ENCODE measurements at places on chromosomes 6 and 20.

GRCh38 chr6:108902382-108902792 is 54.2 kb downstream of the ARMC2 start:
- DNase-seq: no peak

DNA sequence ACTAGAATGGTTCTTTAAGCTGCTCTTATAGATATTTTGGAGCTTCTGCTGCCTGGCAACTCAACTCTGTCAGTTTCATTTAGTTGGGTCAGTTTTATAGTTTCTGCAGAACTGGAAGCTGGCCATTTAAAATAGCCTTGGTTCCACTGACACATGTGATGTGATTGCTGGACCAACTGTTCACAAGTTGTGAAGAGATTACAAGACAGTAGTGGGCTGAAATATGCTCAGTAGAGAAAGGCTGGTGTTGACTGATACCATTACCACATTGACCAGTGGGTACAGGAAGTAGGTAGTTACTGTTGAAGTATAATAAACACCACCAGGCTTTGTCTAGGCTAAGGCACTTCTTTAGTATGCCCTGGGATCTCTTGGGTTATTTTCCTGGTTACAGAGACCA is 39.0 kb downstream of the BCKDHB start:
- no peak for DNase-seq

DNA sequence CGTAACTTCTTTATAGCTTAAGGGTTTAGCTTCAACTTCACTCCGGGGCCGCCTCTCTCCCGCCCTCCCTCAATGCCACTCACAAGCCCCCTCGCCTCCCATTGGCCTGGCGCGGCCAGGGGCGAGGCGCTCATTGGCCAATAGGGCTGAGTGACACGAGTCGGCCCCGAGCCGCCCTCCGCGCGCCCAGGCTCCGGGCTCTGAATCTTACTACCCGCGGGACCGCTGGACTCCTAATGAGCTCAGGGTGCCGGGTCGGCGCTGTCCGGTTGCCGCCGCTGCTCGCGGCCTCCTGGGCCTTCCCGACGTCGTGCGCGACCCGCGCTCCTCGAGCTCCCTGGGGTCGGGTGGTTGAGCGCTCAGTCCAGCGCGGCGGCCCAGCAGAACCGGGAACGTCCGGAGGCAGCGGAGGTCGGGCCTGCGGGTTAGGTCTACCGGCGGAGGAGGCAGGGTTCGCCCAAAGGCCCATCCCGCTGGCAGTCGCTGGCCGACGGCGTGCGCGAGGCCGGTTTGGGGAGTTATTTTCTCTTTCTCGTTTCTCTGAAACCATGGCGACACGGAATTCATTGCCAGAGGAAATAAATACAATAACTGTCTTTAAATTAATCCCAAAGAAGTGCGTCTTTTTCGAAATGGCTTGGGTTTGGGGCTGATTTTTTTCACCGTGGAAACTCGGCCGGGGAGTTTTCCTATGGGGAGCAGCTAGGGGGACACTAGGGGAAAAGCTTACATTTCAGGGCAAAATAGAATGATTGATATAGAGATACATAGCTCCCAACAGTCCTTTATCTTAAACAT is at the start of gene SIM1:
Gene SIM1 (minus strand): TSS at position 19 of the 798 bp plus-strand sequence. CDS start 1,453 bp downstream, outside the sequence.
- DNase-seq: no peak

DNA sequence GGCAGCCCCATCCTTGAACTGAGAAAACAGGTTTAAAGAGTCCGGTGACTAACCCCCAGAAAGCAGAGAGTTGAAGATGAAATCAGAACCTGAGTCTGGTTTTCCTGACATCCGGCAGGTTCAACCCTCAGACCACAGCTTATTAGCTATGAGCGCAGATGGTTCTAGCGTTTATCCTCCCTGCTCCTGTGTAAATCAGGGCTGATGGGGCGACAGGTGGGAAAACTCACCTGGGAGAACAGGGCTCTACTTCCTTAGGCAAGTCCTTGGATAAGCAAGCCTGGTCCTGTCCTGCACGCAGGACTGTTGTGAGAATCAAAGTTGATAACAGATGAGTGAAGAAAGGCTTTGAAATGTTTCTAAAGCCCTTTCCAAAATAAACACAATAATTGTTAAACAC is 31.4 kb downstream of the GHRH start:
- no peak for DNase-seq

DNA sequence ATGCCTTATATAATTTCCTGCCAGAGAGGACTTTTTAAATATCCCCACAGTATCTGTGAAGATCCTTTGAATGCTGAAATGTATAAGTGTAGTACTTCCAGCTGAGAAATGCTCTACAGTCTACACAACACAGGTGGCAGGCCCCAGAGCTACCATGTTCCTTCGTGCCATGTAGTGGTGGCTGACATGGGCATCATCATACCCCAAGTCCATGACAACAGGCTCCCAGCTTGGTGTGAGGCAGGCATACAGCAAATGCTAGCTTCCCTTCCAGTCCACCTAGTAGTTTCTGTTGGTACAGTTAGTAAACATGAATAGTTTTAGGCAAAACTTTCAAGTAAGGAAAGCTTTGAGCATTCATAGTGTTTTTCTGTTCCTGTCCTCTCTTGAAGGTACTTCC is 61.2 kb upstream of the EMILIN3 start:
- DNase-seq: no peak

- no peak for DNase-seq
Observed at GRCh38 chr20:20188647-20189046, 136.3 kb downstream of the CFAP61 start.

DNA sequence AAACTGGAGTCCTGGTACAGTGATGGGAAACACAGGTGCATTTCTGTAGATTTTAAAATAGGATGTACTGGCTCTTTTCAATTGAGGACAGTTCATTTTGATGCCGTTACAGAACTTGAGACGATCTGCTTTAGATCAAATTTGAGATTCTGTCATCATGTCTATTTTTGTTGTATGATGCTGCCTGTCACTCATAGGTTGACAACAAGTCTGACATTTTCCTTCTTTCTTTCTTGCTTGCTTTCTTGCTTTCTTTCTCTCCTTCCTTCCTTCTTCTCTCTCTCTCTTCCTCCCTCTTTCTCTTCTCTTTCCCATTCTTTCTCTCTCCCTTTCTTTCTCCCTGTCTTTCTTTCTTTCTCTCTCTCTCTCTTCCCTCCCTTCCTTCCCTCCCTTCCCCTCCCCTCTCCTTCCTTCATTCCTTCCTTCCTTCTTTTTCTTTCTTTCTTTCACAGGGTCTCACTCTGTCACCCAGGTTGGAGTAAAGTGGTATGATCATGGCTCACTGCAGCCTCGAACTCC is 152.6 kb upstream of the SGK1 start:
- no peak for DNase-seq

- no peak for DNase-seq
Observed at GRCh38 chr6:21856844-21857243, 263.3 kb downstream of the SOX4 start.

- no peak for DNase-seq
Observed at GRCh38 chr20:47438464-47439381, 63.0 kb upstream of the NCOA3 start.

DNA sequence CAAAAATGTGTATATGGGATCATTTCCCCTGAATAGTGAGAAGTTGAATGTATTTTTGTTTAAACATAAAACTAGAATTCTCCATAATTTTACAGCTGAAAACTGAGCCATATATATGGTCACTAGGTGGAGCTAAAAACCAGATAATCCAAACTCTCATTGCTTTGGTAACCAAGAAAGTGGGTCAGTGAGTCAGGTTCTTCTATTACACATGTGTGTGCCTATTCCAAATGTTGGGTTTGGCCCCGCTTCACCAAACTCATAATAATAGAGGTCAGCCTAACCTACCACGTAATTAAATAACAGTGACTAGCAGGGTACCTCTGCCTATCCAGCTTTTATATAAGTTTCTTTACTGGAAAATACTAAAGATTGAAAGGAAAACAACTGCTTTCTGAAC is 19.3 kb upstream of the RNGTT start:
- no peak for DNase-seq

GRCh38 chr20:8726460-8726859 is 342.4 kb upstream of the PLCB4 start:
- DNase-seq: no peak

DNA sequence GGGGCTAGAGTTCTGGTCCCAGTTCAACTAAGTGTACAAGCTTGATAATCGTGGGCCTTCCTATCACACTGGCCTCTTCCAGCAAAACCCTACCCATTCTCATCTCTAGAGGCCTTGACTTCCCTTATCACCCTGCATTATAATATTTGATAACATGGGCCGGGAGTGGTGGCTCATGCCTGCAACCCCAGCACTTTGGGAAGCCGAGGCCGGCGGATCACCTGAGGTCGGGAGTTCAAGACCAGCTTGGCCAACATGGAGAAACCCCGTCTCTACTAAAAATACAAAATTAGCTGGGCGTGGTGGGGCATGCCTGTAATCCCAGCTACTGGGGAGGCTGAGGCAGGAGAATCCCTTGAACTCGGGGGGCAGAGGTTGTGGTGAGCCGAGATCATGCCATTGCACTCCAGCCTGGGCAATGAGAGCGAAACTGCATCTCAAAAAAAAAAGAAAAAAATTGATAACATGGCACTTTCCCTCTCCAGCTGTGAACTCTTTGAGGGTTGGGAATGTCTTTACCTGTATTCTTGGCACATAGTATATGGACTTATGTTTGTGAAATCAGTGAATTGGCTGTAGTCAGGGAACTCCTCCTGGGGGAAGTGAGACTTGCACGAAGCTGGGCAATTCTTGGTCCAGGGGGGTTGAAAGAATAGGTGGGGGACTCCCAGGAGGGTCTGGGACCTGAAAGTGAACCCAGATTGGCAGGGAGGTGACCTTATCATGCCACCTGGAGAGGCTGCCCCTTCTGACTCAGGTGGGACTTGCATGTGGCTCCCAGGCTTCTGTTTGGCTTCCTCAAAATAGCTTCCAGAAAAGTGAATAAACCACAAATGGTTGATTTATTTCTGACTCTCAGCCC is 915 bp upstream of the C6orf47 start:
- DNase-seq: no peak

GRCh38 chr6:93721386-93722048 is 302.2 kb upstream of the EPHA7 start:
- no peak for DNase-seq

GRCh38 chr6:155782739-155783459 is 327.3 kb upstream of the NOX3 start:
- DNase-seq: no peak

DNA sequence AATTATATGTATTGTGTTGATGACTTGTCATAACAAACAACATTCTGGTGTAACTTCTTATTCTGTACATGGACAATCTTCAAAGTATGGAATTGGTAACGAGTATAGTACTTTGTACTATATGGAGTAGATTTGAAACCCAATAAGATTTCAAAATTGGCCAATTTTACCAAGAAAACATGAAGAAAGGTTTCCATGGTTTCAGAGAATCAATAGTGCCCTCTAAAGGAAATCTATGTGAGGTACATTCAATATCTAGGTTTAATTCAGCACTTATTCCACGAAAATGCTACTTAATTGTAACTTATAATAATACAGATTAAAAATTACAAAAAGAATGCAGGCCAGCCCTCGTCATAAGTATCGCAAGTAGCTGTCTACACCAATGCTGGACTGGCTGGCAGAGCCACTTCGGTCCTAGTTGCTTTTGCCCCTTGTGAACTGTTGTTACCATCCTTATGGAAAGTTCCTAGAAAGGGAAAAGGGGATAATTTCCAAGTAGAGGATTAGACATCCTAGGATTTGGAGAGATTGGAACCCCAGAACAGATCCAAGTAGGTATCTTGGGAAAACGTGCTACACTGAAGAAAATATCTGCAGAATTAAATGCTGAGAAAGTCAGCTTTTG is 70.9 kb downstream of the LCA5 start:
- no peak for DNase-seq

GRCh38 chr6:113172531-113172966 is 684.6 kb upstream of the MARCKS start:
- no peak for DNase-seq

- no peak for DNase-seq
Observed at GRCh38 chr6:32983493-32983848, 15.1 kb downstream of the BRD2 start.

GRCh38 chr6:168988280-168988679 is 265.4 kb downstream of the THBS2 start:
- DNase-seq: no peak

- no peak for DNase-seq
Observed at GRCh38 chr6:143136647-143137046, 76.0 kb downstream of the AIG1 start.

GRCh38 chr6:99416226-99416625 is 8.9 kb downstream of the PNISR start:
- DNase-seq: no peak

DNA sequence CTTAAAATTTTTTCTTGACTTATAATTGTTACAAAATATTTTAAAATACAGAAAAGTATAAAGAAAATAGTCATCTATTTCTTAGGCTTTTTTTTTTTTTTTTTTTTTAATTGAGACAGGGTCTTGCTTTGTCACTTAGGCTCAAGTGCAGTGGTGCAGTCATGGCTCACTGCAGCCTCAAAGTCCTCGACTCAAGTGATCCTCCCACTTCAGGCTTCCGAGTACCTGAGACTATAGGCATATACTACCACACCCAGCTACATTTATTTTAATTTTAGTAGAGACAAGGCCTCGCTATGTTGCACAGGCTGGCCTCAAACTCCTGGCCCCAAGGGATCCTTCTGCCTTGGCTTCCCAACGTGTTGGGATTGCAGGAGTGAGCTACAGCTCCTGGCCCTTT is 5.3 kb upstream of the ACAT2 start:
- no peak for DNase-seq

- DNase-seq: no peak
Observed at GRCh38 chr20:24339210-24339641, 130.2 kb upstream of the SYNDIG1 start.

GRCh38 chr20:57145089-57145631 is 121.3 kb downstream of the BMP7 start:
- DNase-seq: no peak

DNA sequence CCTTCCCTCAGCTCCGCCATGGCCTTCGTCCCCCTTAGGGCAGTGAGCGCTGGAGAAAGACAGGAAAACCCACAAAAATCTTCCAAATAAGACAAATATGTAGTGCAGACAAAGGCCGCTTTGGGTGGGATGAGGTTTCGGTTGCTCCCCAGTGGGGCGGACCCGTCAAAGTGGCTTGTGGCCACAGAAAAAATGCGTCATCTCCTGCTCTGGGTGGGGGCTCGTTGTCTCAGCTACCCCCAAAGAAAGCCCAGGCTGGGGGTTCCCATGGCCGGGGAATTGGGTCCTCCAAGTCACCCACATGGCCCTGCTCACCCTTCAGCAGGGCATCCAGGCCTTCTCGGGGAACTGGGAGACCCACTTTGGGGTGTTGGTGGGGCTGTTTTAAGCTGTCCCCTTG is 21.9 kb upstream of the SCUBE3 start:
- no peak for DNase-seq

Measured in omental fat pad (tissue), 4 donors.